NCI-H82 (cell line): ENCODE measurements at places on chromosomes 7 and 10.

- no peak for DNase-seq
These were observed 68.3 kb downstream of the NAMPT start for GRCh38 chr7:106216517-106216922.

DNA sequence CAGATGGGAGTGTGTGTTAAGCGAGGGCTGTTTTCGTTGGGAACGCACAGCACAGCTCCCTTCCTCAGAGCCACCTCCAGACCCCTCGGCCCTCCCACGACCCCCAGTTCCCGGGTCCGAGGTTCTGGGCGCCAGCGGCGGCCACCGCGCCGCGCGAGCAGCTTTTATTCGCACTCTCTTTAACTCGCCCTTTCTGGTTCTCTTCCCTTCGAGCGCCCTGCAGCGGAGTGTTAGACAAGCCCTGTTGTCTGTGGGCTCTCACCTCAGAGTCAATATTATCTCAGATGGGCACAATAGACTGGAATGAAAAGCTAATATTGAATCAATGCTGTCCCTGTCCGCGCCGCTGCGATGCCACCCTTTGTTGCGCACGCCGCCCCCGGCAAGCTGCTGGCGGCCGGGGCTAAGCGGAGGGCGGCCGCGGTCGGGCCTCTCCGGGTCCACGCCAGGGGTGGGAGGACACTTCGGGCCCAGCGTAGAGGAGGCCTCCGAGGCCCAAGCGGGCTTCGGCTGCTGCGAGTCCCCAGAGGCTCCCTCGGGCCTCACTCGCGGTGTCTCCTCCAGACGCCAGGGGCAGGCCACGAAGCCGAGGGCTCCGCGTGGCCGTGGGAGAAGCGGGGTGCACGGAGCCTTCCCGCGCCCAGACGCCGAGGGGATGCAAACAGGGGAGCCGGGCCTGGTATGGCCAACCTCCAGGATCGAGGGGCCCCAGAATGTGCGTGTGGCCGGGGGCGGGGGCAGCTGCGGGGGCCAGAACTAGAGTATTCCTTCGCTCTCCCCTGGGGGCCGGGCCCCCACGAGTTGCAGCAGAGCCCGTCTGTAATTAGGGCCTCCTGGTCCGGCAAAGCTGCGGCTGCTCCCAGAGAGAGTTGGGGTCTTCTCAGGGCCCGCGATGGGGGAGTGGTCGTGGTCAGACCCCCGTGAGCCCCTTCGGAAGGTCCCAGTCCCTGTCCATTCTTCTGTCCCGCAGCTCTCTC is 7.9 kb upstream of the EMX2 start:
- no peak for DNase-seq

- peak; percentile 92 for DNase-seq
These were observed 311.9 kb downstream of the MDFIC start for GRCh38 chr7:115233809-115234208.

DNA sequence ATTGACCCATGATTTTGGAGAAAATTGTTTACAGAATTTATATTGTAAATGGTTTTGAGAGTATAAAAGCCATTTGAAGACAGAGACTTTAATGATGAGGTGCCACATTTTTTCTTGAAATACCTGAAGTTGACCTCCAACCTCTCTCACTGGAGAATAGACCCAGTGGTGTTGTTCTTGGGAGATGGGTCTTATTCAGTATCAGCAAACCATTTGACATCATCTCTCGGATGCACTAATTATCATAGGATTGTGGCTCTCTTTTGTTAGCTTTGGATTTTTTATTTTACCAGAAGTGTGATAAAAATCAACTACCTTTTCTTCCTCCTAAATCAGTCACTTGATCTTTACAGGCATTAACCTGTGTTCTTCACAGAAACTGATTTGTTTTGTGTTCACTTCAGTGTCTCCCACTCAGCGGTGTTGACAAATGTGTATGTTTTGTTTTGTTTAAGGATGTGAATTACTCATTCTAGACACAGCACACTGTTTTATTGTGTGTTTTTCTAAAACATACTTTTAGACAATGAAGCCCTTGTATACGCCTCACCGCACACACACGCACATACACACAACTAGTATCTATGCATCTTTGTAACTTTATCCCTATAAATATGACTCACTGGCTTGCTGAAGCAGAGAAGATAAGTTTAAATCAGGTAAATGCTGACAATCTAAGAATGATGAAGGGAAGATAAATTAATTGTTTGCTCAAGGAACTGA is 455.6 kb downstream of the INHBA start:
- DNase-seq = no peak

DNA sequence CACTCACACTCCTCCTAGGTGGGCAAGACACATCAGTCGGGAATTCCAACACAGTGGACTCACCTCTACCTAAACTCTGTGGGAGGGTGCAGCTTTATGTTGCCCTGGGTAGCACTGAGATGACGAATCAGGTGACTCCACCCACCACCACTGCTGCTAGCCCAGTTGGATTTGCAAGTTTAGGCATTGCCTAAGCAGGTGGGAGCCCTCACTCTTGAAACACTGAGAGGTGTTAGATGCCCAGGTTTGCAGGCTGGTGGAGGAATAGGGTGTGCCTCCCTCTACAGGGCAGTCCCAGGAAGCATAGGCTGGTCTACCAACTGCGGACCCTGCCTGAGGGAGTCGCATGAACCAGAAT is 708.9 kb downstream of the POM121L12 start:
- DNase-seq = no peak

DNA sequence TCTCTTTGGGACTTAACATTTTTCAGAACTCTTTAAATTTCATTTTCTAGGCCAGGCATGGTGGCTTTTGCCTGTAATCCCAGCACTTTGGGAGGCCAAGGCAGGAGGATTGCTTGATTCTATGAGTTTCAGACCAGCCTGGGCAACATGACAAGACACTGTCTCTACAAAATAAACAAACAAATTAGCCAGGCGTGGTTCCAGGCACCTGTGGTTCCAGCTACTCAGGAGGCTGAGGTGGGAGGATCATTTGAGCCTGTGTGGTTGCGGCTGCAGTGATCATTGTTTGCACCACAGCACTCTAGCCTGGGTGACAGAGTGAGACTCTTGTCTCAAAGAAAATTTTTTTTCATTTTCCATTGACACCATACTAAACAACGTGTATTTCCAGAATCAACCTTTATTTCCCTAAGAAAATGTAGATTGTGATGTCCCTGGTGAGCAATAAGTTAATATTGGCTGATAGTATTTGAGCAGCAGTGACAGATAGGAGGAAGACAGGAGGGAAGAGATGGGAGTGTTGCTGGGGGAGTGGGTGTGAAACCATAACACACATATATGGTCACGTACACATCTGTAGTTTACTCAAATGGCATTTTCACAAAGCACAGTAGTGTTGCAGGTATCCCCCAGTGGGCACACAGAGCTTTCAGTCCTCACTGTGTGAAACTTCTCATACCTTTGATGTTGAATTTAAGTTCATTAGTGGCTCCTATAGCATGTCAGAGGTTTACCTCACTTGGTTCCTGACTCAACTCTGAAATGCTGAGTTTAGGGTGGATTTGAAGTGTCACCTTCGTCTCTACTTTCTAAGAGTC is 205.6 kb downstream of the AUTS2 start:
- no peak for DNase-seq

DNA sequence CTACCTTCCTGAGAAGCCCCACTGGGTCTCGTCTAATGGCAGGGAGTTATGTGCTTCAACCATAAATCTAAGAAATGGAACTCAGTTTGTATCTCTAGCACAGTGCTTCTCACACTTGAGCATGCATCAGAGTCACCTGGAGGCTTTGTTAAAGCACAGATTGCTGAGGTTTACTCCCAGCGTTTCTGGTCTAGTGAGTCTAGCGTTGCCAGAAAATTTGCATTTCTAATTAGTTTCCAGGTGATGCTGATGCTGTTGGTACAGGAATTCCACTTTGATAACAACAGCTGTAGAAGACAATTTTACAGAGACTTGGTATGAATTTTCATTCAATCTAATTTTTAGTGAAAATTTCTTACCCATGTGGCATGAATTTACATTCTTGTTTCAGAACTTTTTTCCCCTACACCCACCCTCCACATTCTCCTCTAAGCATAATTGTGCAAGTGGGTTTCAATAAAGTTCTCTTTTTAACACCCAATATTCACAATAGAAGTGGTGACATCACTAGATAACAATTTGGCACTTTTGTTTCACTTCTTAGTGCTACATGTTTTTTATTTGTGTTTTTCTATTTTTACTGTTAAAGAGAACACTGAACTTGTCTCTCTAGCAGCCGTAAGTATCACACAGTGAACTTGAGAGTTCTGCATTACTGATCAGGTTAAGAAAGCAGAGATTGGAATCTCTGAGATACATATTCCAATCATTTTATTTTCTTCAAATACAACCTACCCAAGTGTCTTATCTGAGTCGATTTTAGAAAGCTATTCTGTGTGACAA is 48.4 kb upstream of the BET1 start:
- DNase-seq = no peak

GRCh38 chr10:20885678-20886077 is 11.4 kb downstream of the NEBL start:
- no peak for DNase-seq

GRCh38 chr10:75547391-75548298 is 116.2 kb downstream of the LRMDA start:
- no peak for DNase-seq

- peak; percentile 90 for DNase-seq
These were observed 9.4 kb downstream of the MPP7 start for GRCh38 chr10:28293236-28294168.

DNA sequence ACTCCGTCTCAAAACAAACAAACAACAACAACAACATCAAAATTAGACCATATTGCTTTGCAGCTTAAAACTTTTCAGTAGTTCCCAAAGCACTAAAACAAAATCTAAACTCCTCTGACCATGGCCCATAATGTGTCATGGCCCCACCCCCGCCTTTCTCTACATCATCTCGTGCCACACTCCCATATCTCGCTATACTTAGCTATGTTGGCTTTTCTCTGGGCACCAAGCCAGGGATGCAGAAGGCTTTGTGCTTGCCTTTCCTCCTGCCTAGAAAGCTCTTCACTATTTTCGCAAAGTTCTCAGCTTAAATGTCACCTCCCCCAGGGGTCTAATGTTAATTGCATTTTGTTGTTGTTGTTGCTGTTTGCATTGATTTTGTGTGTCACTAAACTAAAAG is 15.1 kb upstream of the SLC16A12 start:
- DNase-seq = no peak

DNA sequence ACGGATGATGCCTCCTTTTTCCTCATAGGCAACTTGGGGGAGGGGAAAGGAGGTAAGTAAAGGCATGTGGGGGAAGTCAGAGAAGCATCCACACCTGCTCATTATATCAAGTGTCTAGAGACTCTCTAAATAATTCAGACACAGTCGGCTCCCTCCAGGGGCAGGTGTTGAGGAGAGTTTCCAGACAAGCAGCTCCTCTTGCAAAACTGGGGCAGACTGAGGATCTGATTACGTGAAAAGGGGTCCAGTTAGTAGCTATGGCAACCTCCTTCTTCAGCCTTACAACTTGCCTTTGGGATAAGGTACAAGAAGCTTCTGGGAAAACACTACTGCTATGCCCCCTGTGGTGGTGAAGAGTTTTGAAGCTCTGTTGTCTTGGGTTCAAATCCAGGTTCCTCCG is 39.0 kb upstream of the SORBS1 start:
- DNase-seq = no peak

GRCh38 chr10:50286996-50287803 is 35.9 kb upstream of the ASAH2 start:
- no peak for DNase-seq
